ENCODE measurements at places on chromosomes 4 and X.

GRCh38 chrX:130829526-130830515, 73.2 kb downstream of the ENOX2 start:
- DNase-seq = no peak

DNA sequence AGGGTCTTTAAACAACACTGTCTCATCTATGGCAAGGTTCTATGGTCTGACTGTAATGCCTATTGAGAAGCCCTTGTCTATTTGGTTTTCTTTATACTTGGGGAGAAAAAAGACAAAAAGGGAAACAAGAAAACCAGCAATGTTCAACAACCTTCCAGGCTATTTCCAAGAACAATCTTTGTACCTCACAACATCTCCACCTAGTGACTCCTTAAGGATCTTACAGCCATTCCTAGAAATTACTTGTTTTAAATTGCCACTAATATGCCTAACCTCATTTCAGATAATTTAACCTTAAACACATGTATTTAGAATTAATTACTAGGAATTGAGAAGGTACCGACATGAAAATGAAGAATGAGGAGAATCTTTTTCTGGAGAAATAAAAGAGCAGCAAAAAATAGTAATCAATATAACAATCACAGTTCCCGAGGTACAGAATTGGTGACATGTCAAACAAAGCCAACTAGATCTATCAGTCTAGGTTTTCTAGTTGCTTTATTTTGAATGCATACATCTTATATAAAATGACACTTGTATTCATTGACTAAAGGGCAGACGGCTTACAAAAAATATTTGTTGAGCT, 1.6 kb upstream of the RBM46 start:
- peak; percentile 2 for DNase-seq

- DNase-seq = no peak
Observed at GRCh38 chr4:65825116-65825753, 154.9 kb upstream of the EPHA5 start.

DNA sequence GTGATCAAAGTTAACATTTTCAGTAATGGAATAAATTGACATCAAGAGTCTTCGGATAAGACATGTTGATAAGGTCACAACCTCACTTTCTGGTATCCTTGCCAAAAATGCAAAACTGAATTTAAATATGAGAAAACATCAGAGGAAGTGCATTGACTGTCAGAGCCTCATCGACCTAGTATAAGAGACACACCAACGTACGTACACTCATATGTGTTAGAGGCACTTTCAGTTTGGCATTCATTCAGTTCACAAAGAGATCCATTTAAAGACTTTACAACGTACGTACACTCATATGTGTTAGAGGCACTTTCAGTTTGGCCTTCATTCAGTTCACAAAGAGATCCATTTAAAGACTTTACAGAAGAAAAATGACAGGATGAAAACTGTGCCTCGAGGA, 280.3 kb downstream of the INPP4B start:
- no peak for DNase-seq

DNA sequence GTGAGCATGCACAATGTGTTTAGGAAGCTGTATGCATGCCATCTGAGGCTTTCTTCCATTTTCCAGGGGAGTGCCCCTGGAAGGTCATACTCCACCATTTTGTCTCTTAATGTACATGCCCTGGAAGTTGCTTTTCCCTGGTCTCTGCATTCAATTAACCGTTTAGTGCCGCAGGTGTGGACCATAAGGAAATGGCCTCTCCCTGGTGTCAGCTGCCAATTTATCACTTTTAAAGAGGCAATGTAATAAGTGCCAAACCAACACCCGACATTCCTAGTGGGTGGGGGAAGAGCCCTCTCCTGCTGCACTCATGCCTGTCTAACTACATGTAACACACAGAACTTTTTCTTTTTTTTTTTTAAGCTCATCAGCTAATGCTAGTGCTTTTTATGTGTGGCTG, 7.1 kb upstream of the BST1 start:
- DNase-seq = no peak

- DNase-seq = no peak
Observed at GRCh38 chr4:85728464-85728863, 253.5 kb downstream of the ARHGAP24 start.

- no peak for DNase-seq
Observed at GRCh38 chr4:188551156-188551555, 411.9 kb downstream of the TRIML1 start.

GRCh38 chrX:40950546-40950945, 134.7 kb upstream of the USP9X start:
- DNase-seq = peak; percentile 74

DNA sequence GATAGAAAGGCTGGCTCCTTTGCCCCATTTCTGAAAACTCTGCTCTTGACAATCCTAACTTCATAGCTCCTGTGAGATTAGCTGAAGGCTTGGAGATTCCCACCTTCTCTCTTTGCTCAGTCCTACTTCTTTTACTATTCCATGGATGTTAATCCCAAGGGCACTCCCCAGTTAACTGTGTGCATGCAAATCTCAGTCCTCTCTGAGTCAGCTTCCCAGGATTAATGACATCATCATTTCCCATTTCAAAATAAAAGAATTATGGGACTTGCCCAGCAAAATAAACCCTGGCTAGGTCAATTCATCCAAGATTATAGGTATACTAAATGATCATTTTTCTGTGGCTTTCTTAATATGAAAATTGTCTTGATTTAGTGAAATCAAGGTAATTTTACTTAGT, 328.6 kb upstream of the NR3C2 start:
- DNase-seq = no peak

- no peak for DNase-seq
Observed at GRCh38 chrX:140933874-140934655, 68.3 kb upstream of the SPANXB1 start.

GRCh38 chr4:31069151-31069550, 349.0 kb downstream of the PCDH7 start:
- DNase-seq = no peak

- no peak for DNase-seq
Observed at GRCh38 chr4:105058177-105058812, 88.4 kb upstream of the TET2 start.

DNA sequence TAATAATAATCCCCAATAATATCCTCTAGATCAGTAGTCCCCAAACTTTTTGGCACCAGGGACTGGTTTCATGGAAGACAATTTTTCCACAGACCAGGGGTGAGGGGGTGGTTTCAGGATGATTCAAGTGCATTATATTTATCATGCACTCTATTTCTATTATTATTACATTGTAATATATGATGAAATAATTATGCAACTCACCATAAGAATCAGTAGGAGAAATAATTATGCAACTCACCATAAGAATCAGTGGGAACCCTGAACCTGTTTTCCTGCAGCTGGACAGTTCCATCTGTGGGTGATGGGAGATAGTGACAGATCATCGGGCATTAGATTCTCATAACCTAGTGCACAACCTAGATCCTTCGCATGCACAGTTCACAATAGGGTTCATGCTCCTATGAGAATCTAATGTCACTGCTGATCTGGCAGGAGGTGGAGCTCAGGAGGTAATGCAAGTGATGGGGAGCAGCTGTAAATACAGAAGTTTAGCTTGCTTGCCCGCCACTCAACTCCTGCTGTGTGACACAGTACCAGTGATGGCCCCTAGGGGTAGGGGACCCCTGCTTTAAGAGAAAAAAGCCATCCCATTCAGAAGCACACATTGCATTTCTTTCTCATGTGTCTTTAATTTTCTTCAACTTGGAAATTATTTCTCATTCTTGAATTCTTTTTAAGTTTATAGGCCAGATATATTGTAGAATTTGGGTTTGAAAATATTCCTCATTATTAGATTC, 16.0 kb upstream of the SH3RF1 start:
- DNase-seq = no peak

GRCh38 chrX:97498093-97498492, 614.4 kb downstream of the RPA4 start:
- DNase-seq = no peak

GRCh38 chr4:9599266-9599665, 155.1 kb downstream of the DEFB131A start:
- no peak for DNase-seq
